Activated effector memory CD4-positive, alpha-beta T cell treated with anti-CD3 and anti-CD28 coated beads, Interleukin-2, amount 50 U/mL, for 16 hours (primary cell): ENCODE measurements at places on chromosomes 1 and 21.

GRCh38 chr21:31064803-31065202, 26.5 kb upstream of the KRTAP19-8 start:
- DNase-seq, result no peak

GRCh38 chr1:30536530-30536929, 186.9 kb downstream of the MATN1 start:
- no peak for DNase-seq

DNA sequence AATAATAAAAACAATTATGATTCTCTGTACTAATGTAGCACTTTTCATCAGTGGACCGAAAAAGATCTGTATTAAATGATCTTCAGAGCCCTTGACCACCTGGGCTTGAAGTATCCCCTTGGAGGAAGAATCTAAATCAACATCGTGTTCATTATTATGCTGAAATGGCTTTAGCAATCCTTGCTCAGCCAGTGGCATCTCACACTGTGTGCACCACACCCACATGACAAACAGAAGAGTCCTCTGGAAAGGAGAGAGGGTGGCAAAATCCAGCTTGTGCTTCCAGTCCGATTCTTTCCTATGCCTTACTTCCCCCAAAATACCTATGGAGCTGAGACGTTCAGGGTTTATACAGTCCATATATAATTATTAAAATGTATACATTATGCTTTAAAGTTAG, 318.5 kb upstream of the RUNX1 start:
- no peak for DNase-seq

DNA sequence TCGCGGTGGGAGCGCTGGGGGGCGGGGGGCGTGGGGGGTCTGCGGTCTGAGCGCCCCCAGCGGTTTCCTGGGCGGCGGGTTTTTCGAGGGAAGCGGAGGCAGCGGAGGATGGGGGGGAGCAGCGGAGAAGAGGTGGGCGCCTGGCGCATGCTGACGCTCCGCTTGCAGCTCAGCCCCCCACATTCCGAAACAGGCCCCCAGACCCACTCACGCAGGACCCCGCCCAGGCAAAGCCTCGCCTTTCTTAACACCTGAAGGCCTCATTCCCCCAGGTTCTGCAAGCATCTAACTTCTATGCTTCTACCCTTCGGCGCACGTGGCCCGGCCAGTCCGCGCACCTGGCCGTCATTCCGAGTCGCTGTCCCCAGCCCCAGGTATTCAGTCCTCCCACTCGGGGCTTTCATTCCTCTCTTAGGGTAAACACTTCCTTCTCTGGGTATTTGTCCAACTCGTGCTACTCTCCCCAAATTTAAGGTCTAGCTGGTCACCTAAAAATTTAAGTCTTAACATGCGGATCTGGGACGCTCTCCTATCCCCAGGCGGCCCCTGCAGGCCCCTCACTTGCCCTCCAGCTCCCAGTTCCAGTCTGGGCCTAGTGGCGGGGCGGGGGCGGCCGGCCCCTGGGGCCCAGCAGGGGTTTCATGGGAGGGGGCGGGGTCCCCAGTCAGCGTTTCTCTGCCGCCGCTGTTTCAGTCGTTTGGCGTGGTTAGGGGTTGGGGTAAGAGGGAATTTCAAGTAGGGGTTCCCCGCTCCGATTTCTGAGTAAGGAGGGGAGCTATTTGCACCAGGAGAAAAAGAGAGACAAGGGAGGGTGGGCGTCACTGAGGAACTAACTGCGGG, 2.8 kb upstream of the ZBTB7B start:
- peak; percentile 85 for DNase-seq

DNA sequence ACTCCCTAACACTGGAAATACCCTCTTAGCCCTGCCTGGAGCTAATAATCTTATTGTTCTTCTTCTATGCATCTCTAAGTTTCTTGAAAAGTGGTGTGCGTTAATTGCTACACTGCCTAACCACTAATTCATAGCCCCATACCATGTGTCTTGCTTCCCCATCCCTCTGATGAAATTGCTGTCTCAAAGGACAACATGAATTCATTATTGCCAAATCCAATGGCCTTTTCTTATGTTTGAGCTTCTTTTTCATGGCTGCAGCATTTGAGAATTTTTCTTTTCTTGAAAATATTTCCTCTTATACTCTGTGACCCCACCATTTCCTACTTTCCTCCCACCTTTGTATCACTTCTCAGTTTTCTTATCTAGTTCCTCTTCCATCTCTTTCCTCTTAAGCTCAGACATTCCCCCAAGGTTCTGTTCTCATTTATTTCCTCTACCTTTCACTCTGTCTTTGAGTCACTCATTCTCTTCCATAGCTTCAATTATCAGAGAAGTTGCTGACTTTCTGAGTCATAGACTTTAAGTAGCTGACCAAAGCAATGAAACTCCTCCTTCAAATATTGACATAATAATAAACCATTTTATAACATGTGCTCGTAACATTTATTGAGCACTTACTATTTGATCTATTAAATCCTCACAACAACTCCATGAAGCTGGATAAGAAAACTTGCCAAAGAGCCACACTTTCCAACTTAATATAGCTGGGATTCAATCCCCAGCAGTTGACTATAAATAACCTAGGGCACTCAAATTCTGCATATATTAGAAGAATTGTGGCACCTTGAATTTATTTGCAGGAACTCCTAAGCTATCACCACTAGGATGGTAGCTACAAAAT, 35.5 kb upstream of the ATP6V1G3 start:
- no peak for DNase-seq

- DNase-seq, result peak; percentile 79
Measured at GRCh38 chr1:239976130-239976968, 115.3 kb upstream of the FMN2 start.

GRCh38 chr1:197277166-197277565, 9.1 kb downstream of the CRB1 start:
- no peak for DNase-seq

DNA sequence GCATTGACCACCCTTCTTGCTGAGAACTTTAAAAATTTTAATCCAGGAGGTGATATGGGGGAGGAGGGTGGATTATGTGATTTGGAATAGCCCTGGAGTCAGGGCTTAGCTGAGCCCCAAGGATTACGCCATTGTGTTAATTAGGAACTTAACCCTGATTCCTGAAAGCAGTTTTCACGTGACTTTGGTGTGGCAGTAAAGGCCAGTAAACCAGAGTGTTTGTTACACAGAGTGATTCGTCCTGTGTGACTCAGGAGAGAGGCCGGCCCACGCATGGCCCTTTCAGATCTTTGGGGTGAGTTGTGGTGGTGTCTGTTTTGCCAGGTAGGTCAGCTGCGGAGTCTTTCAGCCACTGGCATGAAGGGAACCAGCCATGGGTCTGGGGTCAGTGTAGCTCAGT, 107.6 kb downstream of the NOS1AP start:
- DNase-seq, result no peak

DNA sequence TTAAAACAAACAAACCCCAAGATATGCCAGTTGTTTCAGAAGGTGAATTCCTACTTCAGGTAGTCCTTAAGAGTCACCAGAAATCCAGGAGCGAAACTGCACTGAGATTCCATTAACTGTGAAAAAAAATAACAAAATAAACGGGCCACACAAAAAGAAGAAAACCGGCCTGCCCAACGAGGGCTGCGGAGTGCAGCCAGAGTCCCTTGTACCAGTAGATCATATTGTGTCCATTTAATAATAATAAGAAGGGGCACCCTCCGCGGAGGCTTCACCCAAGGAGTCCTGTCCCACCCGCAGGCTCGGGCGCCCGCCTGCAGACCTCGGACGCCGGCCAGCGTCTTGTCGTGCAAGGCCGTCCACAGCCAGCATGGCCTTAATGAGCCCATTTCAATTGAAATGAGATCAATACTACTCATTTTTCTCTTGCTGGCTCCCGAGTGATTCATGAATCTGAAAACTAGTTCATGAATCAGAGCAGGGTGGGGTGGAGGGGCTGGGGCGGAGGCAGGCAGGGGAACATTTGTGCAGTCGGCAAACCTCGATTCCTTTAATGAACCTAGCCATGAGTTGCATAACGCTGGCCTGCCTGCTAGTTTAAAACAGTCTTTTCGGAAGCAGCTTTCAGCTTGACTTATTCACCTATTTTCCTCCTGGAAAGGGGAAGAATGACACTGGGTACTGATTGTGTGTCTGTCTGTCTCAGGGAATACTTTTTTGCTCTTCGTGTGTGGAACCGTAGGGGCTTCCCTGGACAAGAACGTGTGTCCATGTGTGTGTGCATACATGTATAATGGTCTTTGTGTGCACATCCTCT, 113.1 kb upstream of the IRF2BP2 start:
- DNase-seq, result peak; percentile 86

DNA sequence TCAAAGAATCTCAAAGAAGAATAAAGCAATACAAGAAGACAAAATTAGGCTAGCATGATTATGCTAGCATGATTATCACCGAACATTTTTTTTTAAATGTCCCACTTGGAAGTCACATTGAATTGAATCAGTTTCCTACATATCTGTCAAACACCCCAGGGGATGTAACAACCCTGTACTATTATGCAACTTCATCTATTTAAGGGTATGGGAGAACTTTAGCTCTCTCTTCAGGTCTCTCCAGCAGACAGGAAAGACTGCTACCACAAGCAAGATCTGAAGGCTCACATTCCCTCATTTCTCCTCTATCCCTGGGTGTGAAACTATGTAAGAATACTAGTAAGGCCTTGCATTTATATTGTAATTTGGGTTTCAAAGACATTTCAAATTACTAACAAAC, 52.8 kb downstream of the EDEM3 start:
- no peak for DNase-seq

GRCh38 chr1:92916899-92917298, 44.4 kb downstream of the DIPK1A start:
- no peak for DNase-seq

- DNase-seq, result no peak
Measured at GRCh38 chr1:174190691-174191199, 31.4 kb downstream of the RABGAP1L start.

DNA sequence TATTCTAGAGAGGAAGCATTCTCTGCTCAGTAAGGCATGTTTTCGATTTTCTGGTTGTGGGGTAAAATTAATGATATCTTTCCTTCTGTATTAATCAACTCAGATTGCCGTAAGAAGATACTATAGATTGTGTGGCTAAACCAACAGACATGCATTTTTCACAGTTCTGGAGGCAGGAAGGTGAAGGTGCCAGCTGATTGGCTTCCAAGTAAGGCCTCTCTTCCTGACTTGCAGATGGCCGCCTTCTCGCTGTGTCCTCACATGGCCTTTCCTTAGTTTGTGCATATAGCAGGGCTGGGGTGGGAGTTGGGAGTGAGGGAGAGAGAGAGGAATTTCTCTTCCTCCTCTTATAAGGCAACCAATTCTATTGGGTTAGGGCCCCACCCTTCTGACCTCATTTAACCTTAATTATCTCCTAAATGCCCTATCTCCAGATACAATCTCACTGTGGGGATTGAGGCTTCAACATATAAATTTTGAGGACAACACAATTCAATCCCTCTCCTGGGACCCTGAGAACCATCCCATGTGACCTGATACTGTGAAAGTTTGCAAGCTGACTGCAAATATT, 52.3 kb upstream of the MRPS6 start:
- no peak for DNase-seq

DNA sequence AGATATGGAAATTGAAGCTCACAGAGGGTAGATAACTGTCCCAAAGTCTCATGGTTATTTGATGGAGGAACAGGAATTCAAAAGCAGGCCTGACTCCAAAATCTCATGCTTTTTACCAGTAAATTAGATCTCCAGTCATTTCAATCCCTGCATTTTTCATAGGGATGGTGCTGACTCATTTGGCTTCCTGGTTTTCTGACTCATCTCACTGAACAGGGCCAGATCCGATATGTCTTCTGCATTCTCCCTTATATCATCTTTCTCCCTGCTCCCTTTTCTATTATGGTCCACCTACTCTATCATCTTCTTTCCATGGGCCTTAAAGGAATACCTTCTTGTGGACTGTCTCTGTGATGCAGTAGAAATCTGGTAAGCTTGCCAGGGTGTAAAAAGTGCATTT, 187.2 kb downstream of the FGGY start:
- DNase-seq, result no peak

DNA sequence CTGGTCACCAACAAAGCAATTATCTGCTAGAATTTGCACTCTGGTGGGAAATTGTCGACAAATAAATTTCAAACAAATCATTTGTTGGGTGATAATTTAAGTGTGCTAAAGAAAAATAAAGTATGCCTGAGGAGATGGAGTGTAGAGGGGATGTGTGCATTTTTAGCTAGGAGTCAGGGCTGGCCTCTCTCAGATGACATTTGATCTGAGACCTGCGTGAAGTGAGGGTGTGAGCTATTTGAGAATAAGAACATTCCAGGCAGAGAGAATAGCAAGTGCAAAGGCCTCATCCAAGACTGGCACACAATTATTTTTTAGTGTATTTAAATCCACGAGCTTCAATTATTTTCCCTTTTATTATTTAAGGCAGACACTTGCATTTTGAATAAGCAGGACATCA, 19.7 kb upstream of the S1PR1 start:
- DNase-seq, result no peak

DNA sequence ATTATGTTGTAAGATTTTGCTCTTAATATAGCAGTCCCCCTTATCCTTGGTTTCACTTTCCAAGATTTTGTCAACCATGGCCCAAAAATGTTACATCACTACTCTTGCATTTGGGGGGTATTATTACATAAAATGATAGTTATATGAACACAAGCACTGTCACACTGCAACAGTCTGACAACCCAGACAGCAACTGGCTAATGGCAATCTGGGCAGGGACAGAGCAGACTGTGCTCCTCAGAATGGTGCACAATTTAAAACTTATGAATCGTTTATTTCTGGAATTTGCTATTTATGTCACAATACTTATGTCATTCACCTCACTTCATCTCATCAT, 2.1 kb upstream of the IVNS1ABP start:
- DNase-seq, result no peak

- no peak for DNase-seq
Measured at GRCh38 chr1:189619682-189620332, 857.9 kb downstream of the BRINP3 start.

- no peak for DNase-seq
Measured at GRCh38 chr1:215114154-215114933, 31.8 kb downstream of the KCNK2 start.

GRCh38 chr1:159121526-159121925, 45.0 kb upstream of the AIM2 start:
- DNase-seq, result no peak

DNA sequence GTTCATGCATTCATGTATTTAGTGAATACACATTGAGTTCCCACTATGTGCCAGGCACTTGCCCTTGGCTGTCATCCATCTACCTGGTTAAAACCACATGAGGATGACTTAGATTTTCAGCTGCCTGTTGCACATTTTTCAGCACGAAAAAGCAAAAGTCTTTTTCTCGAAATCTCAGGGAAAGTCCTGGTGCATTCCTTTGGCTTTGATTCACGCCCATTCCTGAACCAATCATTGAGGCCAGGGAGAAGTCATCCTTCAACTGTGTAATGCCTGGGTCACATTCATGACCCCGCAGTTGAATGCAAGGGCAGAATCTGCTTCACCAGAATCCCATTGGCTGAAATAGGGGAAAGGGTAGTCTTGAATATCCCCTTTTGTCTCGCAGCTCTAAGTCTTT, 84.4 kb downstream of the RNF220 start:
- DNase-seq, result no peak

GRCh38 chr1:184244962-184245361, 141.9 kb upstream of the C1orf21 start:
- DNase-seq, result no peak

DNA sequence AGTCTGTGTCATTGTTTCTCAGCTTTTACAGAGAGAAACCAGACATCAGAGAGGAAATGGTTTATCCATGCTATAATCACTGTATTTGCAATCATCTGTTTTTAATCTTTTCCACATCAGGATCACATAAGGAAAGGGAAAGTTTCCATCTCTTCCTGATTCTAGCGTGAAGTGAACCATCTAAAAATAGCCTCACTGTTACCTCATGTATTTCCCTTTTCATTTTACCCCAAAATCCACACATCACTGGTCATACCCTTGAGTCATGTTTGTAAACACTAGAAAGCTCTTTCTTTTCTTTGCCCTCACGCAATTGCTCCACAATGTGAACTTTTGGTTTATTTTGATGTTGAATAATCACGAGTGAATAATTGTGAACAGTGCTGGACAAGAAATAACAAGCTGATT, 146.0 kb downstream of the PLA2G4A start:
- no peak for DNase-seq
